Amygdala (tissue), 56 donors: ENCODE measurements at places on chromosomes 7 and 10.

GRCh38 chr7:40418448-40418847 is 283.6 kb downstream of the SUGCT start:
- DNase-seq = no peak

- no peak for DNase-seq
Measured at GRCh38 chr7:44547536-44548231, 6.6 kb upstream of the NPC1L1 start.

DNA sequence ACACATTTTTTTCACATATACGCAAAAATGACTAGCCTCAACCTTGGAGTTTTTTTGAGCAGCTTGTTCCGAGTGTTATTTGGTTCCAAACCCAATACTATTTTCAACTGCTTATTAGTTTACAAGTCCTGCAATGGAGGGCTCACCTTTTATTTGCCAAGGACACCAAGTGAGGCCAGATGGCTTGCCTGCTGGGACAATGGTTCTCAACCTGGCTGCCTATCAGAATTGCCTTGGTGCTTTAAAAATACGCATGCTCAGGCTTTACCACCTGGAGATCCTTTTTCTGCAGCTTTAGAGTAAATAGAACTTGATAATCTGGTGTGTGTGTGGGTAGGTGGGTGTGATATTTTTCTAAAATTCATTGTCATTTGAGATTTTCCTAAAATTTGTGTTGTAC is 276.8 kb downstream of the MTERF1 start:
- no peak for DNase-seq

GRCh38 chr10:48667960-48668590 is 16.6 kb upstream of the WDFY4 start:
- no peak for DNase-seq

DNA sequence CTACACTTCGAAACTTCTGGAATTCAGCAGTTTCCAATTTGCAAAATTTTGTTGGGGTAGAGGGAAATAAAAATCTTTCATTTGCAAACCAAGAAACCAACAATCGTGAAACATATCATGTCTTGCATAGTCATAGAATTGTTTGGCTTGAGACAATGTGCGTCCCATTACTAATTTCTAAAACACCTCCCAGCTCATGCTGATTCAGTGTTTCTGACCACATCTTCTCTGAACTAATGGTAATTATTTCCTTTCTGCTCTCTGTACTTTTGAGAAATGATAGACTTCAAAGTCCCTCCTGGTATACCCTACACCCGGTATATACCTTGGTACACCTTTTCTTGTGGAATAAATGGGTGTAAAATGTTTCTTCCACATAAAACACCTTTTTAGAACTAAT is 41.8 kb upstream of the TSPAN13 start:
- no peak for DNase-seq

DNA sequence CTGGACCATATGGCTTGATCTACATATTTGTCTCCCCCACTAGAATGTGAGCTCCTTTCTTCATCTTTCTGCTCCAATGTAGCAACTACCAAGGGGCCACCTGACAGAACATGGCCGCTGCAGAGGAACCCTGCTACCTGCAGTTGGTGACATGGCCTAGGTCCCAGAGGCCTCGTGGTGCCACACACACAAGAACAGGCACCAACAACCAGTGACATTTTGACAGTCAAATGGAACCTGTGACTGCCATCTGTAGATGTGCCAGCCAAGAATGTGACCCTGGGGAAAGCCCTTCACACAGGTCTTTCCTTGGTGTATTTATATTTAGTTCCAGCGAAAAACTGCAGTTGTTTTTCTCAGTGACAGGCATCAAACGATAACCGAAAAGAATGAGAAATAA is 67.9 kb upstream of the ANKRD1 start:
- DNase-seq = no peak

DNA sequence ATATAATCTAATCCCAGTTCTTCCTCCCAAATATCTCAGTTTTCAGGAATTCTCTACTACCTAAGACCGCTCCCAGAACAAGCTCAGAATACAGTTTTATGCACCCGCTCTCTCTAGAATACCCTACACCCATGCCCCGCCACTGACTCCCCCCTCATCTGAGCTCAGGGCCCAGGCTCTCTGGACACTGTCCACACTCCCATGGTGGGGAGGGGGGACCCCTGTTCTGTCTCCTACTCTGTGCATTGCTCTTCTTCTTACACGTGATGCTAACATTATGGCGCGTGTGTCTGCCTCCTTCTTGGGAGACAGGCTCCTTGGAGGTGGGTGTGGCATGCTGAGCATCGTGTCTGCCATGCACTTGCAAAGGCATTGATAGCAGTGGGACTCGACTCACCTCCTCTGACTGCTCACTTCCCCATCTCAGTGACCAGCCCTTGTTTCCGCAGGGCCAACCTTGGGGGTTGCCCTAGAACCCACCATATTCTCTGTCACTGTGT is 127.9 kb downstream of the TCERG1L start:
- no peak for DNase-seq

- no peak for DNase-seq
Measured at GRCh38 chr7:30757342-30757692, 5.4 kb downstream of the INMT start.

DNA sequence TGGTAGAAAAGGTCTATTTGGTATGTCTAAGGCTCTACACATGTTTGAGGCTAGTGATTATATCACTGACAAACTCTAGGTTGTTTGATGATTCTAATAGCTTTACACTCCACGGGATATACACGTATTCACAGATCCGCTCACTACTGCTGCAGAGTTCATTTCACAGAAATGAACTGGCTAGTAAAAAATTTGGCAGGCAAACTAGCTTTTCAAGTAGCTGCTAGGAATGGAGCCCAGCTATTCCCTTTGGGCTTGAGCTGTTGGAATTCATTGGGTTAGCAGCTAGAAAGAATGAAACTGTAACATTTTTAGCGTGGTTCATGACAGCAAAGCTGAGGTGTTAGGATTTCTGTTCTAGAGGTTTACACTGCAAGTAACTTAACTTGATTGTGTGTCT is 37.6 kb downstream of the R3HCC1L start:
- no peak for DNase-seq

DNA sequence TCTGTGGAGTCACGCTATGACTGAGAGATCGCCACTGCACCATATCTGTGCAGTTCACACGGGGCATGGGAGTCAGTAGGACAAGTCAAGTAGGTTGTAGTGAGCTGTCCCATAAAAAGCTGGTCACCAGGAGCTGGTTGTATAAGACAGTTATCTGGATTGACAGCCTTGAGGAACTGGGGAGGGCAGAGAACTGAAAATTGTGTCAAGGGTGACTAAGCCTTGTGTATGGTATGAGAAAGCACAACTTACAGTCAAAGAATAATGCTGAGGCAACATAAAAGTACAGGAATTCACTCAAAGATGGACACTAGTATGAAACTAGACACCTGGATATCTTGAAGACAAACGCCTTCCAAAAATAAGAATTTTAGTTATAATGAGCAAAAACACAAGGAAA is 564.9 kb downstream of the POM121L12 start:
- DNase-seq = no peak

DNA sequence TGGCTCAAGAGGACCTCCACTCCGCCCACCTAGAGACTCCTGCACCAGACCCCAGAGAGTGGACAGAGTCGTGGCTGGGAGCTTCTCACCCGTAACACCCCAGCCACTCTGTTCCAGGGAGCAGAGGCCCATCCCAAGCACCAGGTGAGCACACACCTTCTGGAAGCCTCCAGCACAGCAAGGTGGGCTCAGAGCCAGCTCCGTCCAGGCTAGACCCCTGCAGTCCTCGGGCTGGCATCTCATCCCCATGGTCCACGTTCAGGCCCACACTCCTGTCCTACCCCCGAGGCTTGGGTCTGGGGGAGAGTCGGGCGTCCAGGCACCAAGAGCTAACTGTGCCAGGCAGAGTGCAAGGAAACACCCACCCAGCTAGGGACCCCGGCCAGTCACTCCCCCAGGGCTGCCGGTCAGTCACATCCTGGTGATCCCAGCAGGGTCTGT is 13.2 kb downstream of the PDGFA start:
- no peak for DNase-seq

GRCh38 chr7:90568213-90568612 is 27.9 kb upstream of the CDK14 start:
- no peak for DNase-seq

- DNase-seq = no peak
Measured at GRCh38 chr10:86952106-86952505, 5.3 kb downstream of the MMRN2 start.

DNA sequence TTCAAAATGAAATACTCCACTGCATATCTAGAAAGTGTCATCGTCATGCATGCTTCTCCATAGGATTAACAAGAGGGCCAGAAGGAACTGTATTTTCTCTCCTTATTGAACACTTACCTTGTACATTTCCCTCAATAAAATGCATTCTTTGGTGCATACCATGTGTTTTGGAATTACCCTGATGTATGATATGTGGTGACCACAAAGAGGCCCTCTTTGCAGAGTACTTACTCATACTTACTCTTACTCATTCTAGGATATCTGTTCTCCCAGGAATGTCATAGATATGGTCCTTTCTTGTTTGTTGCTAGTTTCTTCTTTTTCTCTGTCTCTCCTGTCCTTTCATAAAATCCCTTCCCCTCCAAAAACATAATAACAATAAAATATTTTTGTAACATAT is 1087.1 kb upstream of the POT1 start:
- no peak for DNase-seq

GRCh38 chr7:146960773-146961391 is 844.3 kb downstream of the CNTNAP2 start:
- DNase-seq = no peak
